ENCODE measurements at places on chromosomes 4 and X.

- no peaks in the 10 kb centered on the region for H3K36me3 ChIP-seq
- no peaks in the 10 kb centered on the region for H3K4me1 ChIP-seq
- no peak for DNase-seq
- H3K4me3 ChIP-seq, result peak within 1 kb of the TSS; percentile 25
Measured at GRCh38 chrX:101485212-101485949, at the start of gene ARMCX4. ARMCX4 (plus strand) TSS chrX:101485456; CDS start chrX:101488590, 3,134 bp downstream.

- H3K27me3 ChIP-seq, result no peaks in the 10 kb centered on the region
- DNase-seq, result no peak
- H3K27ac ChIP-seq, result no peak overlapping the region
- H3K4me3 ChIP-seq, result no peak overlapping the region
- H3K36me3 ChIP-seq, result no peaks in the 10 kb centered on the region
- no peaks in the 10 kb centered on the region for H3K4me1 ChIP-seq
Measured at GRCh38 chr4:121100093-121100775, 27.9 kb upstream of the NDNF start.

DNA sequence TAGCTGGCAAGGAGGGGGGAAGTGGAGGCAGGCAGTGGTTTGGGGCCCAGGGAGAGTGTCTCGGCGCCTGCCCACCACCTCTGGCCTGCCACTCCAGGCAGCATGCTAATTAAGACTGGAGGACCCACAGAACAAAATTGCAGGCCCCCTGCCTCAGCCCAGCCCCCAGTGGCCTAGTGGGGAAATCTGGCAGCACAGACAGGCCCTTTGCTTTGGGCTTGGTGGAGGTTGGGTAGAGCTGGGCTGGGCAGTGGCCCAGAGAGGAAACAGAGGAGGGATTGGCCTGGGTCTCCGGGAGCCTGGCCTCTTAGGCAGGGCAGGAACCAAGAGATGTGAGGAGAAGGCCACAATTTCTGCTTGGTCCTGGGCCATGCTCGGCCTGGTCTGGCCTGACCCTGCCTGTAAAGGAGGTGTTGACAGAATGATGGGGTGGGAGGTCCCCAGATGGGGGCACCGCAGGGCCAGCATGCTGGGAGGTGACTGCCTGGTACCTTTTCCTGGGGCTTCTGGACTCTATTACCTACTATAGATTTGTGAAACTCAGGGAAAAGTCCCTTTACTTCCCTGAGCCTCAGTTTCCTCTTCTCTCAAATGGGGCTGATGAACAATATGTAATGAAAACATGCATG is 92.4 kb upstream of the PJA1 start:
- no peak overlapping the region for H3K4me3 ChIP-seq
- no peak overlapping the region for H3K27ac ChIP-seq
- peaks cover 3% of the 10 kb centered on the region for H3K27me3 ChIP-seq
- no peaks in the 10 kb centered on the region for H3K4me1 ChIP-seq
- DNase-seq, result no peak
- no peaks in the 10 kb centered on the region for H3K36me3 ChIP-seq

DNA sequence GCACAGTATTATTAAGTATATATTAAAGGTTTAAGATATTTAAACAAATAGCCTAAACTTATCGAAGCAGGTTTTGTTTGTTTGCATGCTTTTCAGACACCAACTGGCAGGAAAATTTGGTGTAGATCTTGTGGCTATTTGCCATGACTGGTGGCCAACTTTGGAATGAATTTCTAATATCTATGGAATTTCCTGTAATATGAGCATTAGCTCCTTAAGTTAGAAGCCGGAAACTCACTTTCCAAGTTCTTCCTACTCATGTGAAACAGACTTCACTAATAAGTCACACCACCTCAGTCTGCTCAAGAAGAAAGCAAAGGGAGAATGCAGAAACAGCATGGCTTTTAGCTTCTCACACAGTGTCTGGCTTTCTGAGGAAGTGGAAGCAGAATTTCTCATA is 563.9 kb downstream of the GRXCR1 start:
- no peak overlapping the region for H3K27ac ChIP-seq
- no peak for DNase-seq

GRCh38 chrX:53813670-53814440 is 127.3 kb upstream of the HUWE1 start:
- H3K27ac ChIP-seq, result no peak overlapping the region
- no peak overlapping the region for H3K4me3 ChIP-seq
- no peak for DNase-seq
- H3K4me1 ChIP-seq, result no peaks in the 10 kb centered on the region
- H3K36me3 ChIP-seq, result no peaks in the 10 kb centered on the region

GRCh38 chr4:29717287-29718057 is 1002.7 kb upstream of the PCDH7 start:
- no peaks in the 10 kb centered on the region for H3K27me3 ChIP-seq
- no peaks in the 10 kb centered on the region for H3K36me3 ChIP-seq

GRCh38 chrX:106999002-106999975 is 723 bp downstream of the MORC4 start:
- DNase-seq, result peak; percentile 21
- H3K4me3 ChIP-seq, result peak overlapping the region; percentile 49

DNA sequence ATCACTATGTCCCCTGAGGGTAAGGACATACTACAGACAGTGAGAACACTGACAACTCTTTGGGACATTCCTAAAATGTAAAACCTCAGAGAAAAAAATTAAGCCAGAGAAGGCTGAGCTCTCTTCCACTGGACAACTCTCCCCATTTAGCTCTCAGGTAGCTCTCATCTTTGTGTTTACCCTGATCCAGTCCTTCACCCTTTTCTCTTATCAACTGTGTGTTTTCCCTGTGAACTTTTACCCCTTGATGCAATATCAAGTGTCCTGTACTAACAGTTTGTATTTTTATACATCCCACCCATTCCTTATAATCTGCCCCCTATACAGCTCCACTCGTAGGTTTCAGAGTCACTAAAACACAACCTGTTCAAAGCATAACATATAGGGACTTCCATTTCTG is 182.6 kb downstream of the STIM2 start:
- H3K27me3 ChIP-seq, result no peaks in the 10 kb centered on the region
- H3K4me1 ChIP-seq, result no peaks in the 10 kb centered on the region
- no peak for DNase-seq
- no peak overlapping the region for H3K4me3 ChIP-seq
- no peak overlapping the region for H3K27ac ChIP-seq

DNA sequence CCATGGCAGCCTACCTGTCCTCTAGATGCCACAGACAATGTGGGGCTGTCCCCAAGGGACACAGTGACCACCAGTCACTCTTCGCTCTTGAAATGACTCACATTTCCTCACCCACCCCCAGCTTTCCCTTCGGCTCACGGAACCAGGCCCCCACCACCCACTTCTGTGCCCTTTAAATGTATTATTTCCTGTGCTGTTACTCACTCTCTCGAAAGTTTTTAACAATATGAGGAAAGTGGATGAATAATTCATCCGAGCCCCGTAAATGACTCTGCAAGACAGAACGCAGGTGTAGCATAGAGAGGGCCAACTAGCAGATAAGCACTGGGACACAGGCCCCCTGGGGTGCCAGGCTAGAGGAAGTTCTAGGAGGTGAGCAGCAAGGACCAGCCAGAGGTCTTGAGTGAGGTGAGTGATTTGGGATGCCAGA is 179.5 kb upstream of the TBL1X start:
- no peaks in the 10 kb centered on the region for H3K4me1 ChIP-seq
- no peak overlapping the region for H3K27ac ChIP-seq
- no peaks in the 10 kb centered on the region for H3K36me3 ChIP-seq
- no peak overlapping the region for H3K4me3 ChIP-seq

DNA sequence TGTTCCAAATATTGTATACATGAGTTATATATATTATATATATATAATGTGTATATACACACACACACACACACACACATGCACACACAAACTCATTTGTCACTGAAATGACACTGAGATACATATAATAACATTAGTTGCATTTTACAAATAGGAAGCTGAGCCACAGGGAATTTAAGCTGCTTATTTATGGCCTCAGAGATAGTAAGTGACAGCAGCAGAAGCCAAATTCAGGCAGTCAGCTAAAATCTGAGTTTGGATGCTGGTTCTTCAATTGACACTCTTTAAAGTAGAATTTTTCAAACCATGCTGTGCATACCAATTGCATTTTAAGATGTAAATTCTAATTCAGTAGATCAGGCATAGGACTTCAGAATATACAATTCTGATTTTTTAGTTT is 163.3 kb upstream of the CTSO start:
- no peak for DNase-seq
- H3K36me3 ChIP-seq, result no peaks in the 10 kb centered on the region
- H3K4me3 ChIP-seq, result no peak overlapping the region
- H3K4me1 ChIP-seq, result no peaks in the 10 kb centered on the region

- H3K36me3 ChIP-seq, result no peaks in the 10 kb centered on the region
- no peaks in the 10 kb centered on the region for H3K27me3 ChIP-seq
- H3K27ac ChIP-seq, result no peak overlapping the region
- no peak overlapping the region for H3K4me3 ChIP-seq
- DNase-seq, result peak; percentile 42
Measured at GRCh38 chrX:74015379-74016019, 288.5 kb upstream of the ZCCHC13 start.

GRCh38 chr4:25160714-25161592 is 704 bp upstream of the SEPSECS start:
- peaks cover 5% of the 10 kb centered on the region for H3K36me3 ChIP-seq
- H3K4me1 ChIP-seq, result peaks cover 5% of the 10 kb centered on the region
- peak overlapping the region; percentile 73 for H3K4me3 ChIP-seq
- peak overlapping the region; percentile 97 for H3K27ac ChIP-seq
- no peaks in the 10 kb centered on the region for H3K27me3 ChIP-seq

Data from effector memory CD4-positive, alpha-beta T cell (primary cell).